ENCODE measurements at places on chromosomes 13 and 19.

GRCh38 chr13:99113351-99113750 lies 87.3 kb upstream of the UBAC2 start:
- DNase-seq: no peak

DNA sequence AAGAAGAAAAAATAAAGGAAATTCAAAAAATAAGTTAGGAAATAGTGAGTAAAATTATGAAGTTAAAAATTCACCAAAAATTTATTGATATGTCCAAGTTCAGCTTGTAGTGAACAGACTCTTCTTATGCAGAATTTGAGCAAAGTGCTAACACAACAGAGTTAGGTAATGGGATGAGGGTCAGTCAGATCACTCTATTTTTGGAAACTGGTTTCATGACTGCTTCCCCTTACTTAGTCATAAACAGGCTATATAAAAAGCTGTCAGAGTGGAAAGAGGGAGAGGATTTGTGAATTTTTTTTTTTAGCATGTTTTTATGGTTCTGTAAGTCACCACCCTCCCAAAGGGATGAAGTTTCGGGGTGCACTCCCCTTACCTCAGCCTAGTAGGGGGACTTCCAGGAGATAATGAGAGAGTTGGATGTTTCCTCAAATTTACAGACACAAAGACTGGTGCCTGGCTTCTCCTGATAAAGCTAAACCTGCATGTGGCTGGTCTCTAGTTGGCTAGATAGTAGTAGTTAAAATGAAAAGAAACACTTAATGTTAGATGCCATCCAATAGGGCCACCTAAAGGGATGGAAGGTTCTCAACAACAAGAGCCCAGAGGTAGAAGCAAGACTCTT lies 4.5 kb downstream of the CPB2 start:
- peak; percentile 16 for DNase-seq

DNA sequence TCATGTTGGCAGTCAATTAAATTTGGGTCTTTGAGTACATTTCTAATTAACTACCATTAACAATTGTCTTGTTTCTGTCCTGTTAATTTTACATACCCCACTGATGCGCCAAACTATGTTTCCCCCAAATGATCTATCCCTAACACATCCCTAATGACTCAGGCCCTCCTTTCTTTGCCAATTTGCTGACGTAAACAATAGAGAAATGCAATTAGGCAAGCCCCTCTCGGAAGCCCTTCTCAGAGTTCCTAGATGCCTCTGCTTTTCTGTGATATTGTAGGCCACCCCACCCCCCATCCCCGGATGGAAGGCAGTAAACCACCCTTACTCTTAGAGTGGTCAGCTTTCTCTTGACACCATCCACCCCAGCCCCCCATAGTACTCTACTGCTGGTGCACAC lies 74.2 kb downstream of the FLT1 start:
- DNase-seq: no peak

- DNase-seq: peak; percentile 7
These were observed 931.0 kb upstream of the MIR17HG start for GRCh38 chr13:90416519-90416918.

DNA sequence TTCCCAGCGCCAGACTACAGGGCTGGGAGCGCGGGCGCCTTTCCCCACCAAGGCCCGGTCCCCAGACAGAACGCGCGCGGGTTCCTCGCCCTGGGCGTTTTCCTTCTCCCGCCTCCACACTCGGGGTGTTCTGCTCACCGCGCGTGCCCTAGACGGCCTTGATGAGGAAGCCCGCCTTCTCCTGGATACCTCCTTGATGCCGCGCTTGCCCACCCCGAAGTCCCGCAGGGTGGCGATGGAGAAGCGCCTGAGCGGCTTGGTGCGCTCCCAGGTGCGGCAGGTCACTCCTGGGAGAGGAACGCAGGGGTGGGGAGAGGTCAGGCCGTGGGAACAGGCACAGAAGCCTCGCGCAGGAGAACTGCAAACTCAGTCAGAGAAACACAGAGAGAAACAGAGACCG lies 34.8 kb downstream of the CYP2B6 start:
- no peak for DNase-seq

GRCh38 chr13:112879283-112879833 lies 89.7 kb upstream of the MCF2L start:
- DNase-seq: no peak

GRCh38 chr13:101545521-101545920 lies 93.0 kb downstream of the ITGBL1 start:
- DNase-seq: no peak

GRCh38 chr13:20814224-20814910 lies 40.6 kb upstream of the EEF1AKMT1 start:
- DNase-seq: peak; percentile 98

- peak; percentile 89 for DNase-seq
These were observed 24.2 kb upstream of the C13orf46 start for GRCh38 chr13:113997845-113998751.

DNA sequence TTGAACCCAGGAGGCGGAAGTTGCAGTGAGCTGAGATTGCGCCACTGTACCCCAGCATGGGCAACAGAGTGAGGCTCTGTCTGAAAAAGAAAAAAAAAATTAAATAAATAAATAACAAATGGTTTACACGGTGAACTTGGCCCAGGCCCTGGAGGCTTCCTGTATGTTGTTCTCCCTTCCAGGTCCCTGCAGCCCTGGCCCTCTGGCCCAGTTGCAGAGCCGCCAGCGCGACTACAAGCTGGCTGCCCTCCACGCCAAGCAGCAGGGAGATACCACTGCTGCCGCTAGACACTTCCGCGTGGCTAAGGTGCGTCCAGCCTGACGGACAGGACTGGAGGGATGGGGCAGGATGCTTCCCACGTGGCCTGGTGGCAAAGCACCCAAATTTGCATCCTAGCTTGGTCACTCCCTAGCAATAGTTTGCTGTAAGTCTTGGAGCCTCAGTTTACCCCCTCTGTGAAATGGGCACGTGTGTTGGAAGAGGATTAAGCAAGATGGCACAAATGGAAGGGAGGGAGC lies 11.9 kb downstream of the CC2D1A start:
- peak; percentile 23 for DNase-seq

DNA sequence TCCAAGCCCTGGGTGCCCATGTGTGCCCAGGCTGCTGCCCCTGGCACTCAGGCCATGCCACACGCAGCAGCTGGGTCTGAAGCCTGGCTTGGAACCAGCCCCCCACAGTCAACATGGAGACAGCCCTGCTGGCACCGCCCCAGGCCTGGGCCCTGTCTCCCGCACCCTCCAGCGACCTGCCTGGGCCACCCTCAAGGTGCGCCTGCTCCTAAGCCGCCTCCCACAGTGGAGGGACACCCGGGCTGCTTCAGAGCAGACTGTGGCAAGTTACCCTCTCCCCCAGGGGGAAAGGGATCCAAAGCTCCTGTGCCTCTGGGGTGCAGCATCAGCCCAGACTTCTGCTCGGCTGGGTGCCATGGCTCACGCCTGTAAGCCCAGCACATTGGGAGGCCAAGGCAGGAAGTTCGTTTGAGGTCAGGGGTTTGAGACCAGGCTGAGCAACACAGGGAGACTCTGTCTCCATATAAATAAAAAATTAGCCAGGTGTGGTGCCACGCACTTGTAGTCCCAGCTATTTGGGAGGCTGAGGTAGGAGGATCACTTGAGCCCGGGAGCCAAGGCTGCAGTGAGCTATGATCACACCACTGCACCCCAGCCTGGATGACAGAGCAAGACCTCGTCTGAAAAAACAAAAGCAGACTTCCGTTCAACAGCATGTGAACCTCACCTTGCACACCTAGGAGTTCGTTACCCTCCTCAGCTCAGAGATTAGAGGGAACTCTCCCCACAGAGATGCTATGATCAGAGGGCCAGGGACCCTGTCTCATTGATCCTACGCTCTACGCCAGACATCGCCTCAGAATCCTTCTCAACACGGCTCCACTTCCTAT lies 15.6 kb downstream of the ELL start:
- DNase-seq: no peak

DNA sequence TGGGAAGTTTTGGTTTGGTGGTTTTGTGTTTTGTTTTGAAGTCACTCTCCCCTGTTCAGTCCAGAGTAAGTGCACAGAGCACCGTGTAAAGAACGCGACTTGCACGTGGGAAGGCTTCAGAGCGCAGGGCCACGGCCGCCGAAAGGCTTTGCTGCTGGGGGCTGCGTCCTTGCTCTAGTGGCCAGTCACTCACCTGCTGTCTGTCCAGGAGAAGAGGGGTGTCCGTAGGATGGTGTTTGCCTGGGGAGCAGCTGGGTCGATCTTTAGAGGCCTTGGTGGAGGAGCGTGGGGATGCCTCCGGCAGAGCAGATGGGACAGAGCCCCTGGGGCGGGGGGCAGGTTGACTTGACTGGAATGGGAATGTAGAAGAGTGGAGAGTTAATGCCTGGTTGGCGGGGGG lies 116.6 kb upstream of the MCF2L start:
- no peak for DNase-seq

GRCh38 chr13:39040206-39040605 lies 1.9 kb downstream of the NHLRC3 start:
- no peak for DNase-seq

- DNase-seq: no peak
These were observed 1.5 kb downstream of the KCNC3 start for GRCh38 chr19:50327461-50328223.

DNA sequence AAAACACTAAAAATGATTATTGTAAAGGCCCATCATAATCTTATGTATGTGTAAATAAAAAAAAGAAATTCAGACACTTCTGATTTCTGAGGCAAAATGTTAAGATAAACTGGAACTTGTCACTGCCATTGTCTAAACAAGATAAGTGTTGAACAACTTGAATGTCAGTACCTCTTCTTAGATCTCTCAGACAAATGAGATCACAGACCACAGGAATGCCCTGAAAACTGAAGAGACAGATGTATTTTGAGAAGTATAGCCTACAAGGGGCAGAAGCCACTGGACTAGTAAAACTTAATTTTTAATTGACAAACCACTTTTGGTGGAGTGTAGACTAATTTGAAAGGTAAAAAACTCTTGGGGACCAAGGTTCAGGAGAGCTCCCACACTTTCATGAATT lies 375.5 kb upstream of the SLITRK5 start:
- no peak for DNase-seq

DNA sequence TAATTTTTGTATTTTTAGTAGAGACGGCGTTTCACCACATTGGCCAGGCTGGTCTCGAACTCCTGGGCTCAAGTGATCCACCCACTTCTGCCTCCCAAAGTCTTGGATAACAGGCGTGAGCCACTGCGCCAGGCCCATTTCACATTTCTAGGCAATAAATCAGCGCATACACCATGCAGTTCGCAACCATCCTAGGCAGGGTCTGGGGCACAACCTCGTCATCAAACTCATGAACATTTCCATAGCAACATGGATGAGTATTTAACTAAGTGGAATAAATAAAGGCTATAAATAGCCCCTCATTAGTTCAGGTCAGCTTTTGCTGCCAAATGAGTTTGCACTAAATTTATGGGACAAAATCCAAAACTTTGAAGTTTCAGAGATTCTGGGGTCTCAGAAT lies 8.2 kb downstream of the MEIS3 start:
- no peak for DNase-seq

DNA sequence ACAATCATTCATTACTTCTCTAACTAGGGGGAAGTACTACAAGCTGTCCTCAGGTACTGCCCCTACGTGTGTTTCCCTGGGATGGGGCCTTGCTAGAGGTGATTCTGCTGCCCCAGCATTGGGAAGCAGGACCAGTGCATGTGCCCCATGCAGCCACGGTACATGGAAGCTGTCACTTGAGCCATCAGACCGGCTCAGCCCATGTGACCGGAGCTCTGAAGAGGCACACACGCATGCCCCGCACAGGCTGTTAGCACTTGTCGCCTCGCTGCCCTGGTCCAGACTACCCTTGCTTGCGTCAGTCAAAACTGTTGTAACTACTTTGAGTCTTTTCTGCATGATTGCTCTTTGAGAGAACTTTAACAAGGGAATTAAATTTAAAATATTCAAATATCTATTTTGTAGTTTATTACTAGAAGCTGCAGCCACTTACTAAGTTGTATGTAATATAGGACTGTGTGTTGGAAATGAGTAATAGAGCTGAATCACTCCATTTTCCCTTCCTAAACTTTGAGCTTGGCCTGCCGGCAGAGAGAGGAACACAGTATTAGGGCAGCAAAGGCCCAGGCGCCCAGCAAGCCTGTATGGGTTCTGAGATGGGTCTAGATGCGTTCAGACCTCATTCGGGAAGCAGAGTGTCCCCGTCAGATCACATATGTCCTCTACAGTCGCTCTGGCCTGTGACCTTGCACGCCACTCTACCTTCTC lies 42.2 kb downstream of the DHRS12 start:
- DNase-seq: no peak

DNA sequence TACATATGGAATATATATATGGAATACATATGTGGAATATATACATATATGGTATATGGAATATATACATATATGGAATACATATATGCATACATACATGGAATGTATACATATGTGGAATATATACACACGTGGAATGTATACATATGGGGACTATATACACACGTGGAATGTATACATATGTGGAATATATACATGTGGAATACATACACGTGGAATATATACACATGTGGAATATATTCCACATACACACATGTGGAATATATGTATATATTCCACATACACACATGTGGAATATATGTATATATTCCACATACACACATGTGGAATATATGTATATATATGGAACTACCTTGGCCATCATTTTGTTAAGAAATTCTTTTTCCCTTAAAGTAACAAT lies 31.1 kb downstream of the ZNF571 start:
- DNase-seq: no peak

GRCh38 chr19:6048348-6048747 lies 62.0 kb downstream of the RFX2 start:
- no peak for DNase-seq

GRCh38 chr19:7860714-7861618 lies 13.2 kb downstream of the PRR36 start:
- DNase-seq: no peak

DNA sequence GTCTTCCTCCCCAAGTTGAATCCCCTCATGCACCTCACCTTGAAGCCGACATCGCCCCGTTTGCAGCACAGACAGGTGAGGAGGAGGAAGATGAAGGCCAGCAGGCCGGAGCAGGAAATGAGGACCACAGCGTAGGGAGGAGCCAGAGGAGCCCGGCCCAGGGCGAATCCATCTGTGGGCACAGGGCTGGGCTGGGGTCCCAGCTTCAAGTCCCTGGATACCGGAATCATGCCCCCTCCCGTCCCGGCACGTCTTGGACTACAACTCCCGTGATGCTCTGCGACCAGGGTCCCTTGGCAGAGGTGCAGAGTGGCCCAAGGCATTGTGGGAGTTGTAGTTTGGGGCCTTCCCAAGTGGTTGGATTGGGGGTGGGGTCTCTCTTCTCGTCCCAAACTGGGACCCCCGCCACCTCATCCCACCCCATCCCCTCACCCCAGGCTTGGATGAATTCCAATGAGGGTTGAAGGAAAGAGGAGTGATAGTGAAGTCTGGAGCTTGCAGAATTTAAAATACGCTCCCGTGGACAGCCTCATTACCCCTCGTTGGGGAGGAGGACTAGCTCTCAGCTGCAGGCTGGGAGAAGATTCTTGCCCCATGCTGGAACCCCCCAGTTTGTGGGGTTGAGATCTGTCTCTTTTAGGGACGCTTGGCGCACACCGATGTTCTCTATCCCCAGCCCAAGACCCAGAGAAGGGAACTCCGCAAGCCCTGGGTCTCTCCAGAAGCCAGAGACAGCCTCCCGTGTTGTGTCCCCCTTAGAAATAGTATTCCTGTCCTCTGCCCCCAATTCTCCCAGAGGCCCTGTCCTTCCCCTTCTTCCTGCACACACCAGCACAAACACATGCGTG lies 990 bp downstream of the LMTK3 start:
- DNase-seq: no peak
